ENCODE measurements at places on chromosomes 1 and 21.

DNA sequence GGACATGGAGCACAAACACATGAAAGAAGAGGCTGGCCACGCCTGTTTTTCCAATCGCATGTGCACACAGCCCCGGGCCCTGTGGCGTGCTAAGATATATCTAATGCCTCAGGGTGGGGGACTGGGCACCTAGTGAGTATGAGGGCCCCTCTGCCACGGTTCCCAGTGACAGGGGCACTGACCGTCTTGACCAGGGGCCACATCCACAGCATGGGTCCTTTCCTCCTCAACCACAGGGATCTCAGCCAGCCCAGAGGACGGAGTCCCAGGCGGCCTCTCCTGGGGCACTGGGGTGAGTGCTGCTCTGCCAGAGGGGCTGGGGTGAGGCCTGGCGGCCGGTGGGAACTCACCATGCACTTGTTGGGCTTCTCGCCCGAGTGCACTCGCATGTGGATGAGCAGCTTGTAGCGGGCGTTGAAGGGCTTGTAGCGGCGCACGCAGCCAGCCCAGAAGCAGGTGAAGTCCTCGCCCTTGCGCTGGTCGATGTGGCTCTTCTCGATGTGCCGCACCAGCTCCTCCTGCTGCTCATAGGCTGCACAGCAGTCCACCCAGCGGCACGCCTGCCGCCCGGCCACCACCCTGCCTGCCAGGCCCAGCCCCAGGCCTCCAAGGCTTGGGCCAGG, 134.7 kb downstream of the DMRTB1 start:
- peak; percentile 20 for DNase-seq

DNA sequence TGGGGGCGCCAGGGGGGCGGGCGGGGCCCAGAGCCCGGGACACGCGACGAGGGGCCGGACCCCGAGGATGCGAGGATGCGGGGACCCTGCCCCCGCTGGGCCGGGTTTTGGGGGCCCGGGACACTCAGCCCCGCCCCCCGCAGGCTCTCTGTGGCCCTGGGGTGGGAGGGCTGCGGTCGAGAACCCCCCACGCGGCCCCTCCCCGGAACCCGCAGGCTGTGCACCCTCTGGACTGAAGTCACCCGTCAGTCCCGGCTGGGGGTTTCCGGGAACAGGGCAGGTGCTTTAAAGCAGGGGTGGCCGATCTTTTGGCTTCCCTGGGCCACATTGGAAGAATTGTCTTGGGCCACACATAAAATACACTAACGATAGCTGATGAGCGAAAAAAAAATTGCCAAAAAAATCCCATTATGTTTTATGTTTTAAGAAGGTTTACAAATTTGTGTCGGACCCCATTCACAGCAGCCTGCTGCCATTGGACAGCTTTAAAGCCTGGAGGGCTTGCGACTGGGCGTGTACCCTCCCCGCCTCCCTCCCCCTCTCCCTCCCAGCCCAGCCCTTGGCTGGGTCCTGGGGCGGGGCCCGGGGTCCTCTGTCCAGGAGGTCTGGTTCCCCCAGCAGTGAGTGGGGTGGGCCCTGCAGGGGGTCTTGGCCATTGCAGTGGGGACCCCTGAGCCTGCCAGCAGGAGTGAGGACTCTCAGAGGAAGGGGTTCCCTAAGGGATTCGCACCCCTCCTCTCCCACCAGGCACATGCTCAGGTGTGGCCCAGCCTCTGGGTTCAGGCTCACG, 21.6 kb upstream of the C1orf159 start:
- DNase-seq = no peak

GRCh38 chr21:18782721-18783120, 379.1 kb upstream of the TMPRSS15 start:
- no peak for DNase-seq

DNA sequence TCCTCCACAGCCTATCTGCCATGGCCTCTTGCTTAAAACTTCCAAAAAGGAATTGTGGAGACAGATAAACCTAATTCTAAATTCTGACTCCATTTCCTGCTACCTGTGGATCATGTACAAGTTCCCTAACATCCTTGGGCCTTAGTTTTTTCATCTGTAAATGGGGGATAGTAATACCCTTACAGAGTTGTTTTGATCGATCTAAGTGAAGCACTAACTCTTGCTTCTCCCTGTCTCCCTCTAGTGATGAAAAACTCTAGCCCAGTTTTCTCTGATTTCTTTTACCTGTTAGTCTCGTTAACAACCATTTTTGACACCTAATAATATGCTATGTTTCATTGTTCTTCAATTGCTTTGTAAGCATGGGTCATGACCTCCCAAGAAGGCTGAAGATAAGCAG, 65.9 kb downstream of the TM2D1 start:
- DNase-seq = peak; percentile 25

DNA sequence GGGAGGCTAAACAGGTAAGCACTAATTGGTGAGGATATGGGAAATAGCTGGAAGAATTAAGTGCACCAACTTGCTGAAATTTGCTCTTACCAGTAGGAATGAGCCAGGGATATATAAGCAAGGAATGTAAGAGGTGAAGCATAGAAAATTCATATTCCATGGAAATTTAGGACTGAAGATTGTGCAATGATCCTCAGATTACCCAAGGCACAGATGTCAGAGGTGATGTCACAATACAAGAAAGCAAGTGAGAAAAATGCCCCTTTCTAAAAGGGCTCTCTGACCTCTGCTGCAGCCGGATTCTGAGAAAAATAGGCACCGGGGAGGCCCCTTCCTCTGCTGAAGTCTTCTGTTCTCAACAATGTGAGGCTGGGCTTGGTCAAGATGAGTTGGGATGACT, 112.3 kb upstream of the ZNF678 start:
- no peak for DNase-seq

DNA sequence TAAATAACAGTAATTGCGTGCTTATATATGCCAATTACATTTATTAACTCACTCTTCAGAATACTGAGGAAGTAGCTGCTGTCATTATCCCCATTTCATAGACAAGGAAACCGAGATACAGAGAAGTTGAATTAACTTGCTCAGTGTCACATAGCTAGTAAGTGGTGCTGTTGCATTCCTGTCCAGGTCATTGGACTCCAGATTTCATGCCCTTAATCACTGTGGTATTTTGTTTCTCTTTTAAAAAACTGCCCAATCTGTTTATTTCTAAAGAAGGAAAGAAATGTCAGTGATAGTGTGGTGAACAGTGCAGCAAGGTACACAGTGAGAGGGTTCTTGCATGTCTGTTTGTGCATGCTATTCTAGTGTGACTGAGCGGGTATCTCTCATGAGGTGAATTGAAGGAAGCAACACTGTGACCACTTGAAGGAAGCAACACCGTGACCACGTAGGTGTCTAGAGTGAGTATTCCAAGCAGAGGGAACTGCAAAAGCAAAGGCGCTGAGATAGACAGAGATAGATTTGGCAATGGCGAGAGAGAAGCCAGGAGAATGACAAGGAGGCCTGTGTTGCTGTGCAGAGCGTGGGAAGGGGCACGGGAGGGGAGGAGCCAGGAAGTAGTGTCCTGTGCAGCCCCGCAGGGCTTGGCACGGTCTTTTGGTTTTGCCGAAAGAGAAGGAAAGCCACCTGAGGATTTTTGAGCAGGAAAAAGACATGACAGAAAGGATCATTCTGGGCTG, 95.9 kb downstream of the CAMTA1 start:
- peak; percentile 69 for DNase-seq

DNA sequence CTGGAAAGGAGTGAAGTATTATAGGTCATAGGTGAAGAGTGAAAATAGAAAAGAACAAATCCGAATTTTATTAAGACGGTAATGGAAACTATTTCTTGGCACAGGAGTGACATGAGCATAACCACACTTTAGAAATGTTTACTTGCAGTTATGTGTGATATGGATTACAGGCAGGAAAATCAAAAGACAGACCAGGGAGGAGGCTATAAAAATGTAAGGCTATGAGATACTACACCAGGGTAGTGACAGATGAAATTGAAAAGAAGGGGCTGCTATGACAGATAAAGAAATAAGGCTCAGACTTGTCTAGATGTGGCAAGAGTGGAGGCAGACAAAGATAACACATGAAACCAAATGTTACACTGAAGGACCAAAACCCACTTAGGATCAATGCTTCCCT, 31.7 kb downstream of the GPATCH2 start:
- DNase-seq = no peak

- peak; percentile 96 for DNase-seq
Measured at GRCh38 chr21:43331962-43332828, 94.7 kb downstream of the SIK1 start.

DNA sequence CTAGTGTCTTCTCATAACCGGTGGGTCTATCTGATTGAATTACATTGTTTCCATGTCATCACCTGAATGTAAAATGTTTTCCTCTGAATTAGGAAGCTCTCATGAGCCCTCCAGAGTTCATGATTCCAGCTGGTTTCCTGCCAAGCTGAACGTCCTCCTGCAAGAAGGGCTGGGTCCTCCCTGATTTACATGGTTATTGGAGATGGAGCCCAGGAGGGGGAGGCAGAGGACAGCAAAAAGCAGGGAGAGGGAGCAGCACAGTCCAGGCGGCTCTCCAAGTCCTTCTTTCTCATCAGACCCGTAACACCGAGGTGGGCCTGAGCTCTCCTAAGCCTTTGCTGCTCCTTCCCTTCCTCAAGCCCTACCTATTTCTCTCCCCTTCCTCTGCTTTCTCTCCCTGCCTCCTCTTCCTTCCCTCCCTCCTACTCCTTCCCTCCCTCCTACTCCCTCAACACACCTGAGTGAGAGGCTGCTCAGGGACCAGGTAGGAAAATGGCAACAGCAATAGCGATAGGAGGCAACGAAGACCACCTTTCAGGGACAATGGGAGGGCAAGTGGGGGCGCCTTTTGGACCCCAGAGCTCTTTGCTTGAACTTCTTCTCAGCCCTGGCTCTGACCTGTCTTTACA, 265.9 kb downstream of the PRDM2 start:
- DNase-seq = peak; percentile 48

GRCh38 chr1:227928811-227929375, 18.8 kb downstream of the WNT9A start:
- DNase-seq = no peak

- no peak for DNase-seq
Measured at GRCh38 chr1:155744711-155745283, 55.9 kb downstream of the DAP3 start.

GRCh38 chr1:65339866-65340468, 30.6 kb downstream of the DNAJC6 start:
- peak; percentile 3 for DNase-seq

GRCh38 chr1:201562659-201563405, 23.9 kb downstream of the NAV1 start:
- peak; percentile 83 for DNase-seq

- no peak for DNase-seq
Measured at GRCh38 chr1:30964706-30965105, 56.1 kb upstream of the SDC3 start.

GRCh38 chr21:25557180-25557579, 50.1 kb downstream of the MRPL39 start:
- DNase-seq = no peak

DNA sequence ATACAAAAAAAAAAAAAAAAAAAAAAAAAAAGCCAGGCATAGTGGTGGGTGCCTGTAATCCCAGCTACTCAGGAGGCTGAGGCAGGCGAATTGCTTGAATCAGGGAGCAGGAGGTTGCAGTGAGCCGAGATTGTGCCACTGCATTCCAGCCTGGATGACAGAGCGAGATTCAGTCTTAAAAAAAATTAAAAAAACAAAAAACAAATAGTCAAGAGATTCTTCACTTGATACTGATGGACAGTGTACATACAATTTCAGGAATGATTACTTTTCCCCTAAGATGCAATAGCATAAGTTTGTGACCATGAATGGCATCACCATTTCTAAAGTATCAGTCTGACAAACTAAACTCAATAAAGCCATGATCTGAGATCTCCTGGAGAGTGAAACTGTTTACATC, 60.8 kb upstream of the IVNS1ABP start:
- no peak for DNase-seq

- DNase-seq = peak; percentile 43
Measured at GRCh38 chr1:28144203-28145135, 32.0 kb downstream of the PTAFR start.

DNA sequence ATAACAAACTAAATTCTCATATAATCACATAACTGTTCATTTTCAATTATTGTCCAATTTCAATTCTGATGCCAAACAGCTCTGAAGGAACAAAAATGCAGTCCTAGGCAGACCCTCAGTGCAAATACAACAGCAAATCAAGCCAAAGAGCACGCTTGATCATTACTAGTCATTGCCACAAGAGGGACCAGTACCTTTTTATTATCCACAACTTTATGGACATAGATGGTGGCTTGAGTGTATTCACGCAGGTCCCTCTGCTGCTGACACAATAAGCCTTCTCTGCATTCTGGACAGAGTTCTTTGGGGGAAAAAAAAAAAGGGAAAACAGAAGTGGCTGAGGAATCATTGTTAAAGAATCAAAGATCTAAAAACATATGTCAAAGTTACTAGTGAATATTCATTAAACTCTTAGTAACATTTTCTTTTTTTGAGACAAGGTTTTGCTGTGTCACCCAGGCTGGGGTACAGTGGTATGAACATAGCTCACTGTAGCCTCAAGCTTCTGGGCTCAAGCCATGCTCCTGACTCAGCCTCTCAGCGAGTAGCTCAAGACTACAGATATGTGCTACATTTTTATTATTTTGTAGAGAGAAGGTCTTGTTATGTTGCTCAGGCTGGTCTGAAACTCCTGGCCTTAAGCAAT, 34.3 kb upstream of the RAP1GAP start:
- DNase-seq = peak; percentile 83

- no peak for DNase-seq
Measured at GRCh38 chr21:45766501-45766900, 123.0 kb downstream of the PCBP3 start.

- peak; percentile 75 for DNase-seq
Measured at GRCh38 chr1:205791568-205792180, 16.4 kb upstream of the RAB29 start.

DNA sequence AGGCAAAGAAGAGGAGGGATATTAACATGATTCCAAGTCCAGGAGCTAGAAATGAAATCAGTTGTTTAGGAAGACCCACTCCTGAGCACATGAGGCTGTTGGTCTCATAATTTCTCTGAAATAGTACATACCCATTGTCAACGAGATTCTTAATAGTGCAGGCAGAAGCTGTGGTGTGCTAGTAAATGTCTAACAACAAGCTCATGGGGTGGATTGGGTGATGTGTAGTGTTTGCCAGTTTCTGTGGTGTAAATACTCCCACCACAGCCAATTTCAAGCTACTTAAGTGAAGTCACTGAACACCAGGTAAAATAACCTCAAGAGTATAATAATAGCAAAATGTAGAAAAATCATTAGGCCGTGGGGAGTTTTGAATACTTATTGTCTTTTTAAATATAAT, 42.0 kb downstream of the SYF2 start:
- no peak for DNase-seq

DNA sequence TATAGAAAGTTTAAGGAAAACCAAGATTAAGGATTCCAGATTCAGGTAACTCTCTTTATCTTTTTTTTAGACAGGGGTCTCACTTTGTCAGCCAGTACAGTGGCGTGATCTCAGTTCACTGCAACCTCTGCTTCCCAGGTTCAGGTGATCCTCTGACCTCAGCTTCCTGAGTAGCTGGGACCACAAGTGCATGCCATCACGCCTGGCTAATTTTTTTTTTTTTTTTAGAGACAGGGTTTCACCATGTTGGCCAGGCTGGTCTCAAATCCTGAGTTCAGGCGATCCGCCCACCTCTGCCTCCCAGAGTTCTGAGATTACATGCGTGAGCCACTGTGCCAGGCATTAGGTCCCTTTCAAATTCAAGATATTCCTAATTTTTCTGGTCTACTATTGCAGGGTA, 15.9 kb downstream of the LZIC start:
- no peak for DNase-seq

GRCh38 chr1:198913667-198914066, 274.8 kb downstream of the PTPRC start:
- DNase-seq = no peak
